ENCODE measurements at places on chromosomes 5 and 9.

- no peaks in the 10 kb centered on the region for H3K36me3 ChIP-seq
- no peaks in the 10 kb centered on the region for H3K27me3 ChIP-seq
- no peaks in the 10 kb centered on the region for H3K4me1 ChIP-seq
- no peak overlapping the region for H3K27ac ChIP-seq
- H3K4me3 ChIP-seq = no peak overlapping the region
Measured at GRCh38 chr9:2377117-2377516, 244.5 kb upstream of the VLDLR start.

GRCh38 chr5:199950-200645 is 8.8 kb downstream of the LRRC14B start:
- no peak overlapping the region for H3K4me3 ChIP-seq
- H3K27ac ChIP-seq = no peak overlapping the region
- H3K4me1 ChIP-seq = peaks cover 18% of the 10 kb centered on the region
- H3K36me3 ChIP-seq = no peaks in the 10 kb centered on the region
- no peaks in the 10 kb centered on the region for H3K27me3 ChIP-seq

GRCh38 chr5:133384903-133385302 is 227.4 kb downstream of the FSTL4 start:
- no peaks in the 10 kb centered on the region for H3K4me1 ChIP-seq
- H3K36me3 ChIP-seq = no peaks in the 10 kb centered on the region
- no peak overlapping the region for H3K27ac ChIP-seq
- no peak overlapping the region for H3K4me3 ChIP-seq
- no peak for DNase-seq

GRCh38 chr5:52896534-52897237 is 92.5 kb upstream of the ITGA2 start:
- peaks cover 15% of the 10 kb centered on the region for H3K4me1 ChIP-seq
- no peak overlapping the region for H3K4me3 ChIP-seq

GRCh38 chr9:136656183-136656738 is 6.5 kb upstream of the EGFL7 start:
- peak overlapping the region; percentile 29 for H3K4me3 ChIP-seq
- no peaks in the 10 kb centered on the region for H3K4me1 ChIP-seq
- no peak for DNase-seq
- H3K36me3 ChIP-seq = no peaks in the 10 kb centered on the region

DNA sequence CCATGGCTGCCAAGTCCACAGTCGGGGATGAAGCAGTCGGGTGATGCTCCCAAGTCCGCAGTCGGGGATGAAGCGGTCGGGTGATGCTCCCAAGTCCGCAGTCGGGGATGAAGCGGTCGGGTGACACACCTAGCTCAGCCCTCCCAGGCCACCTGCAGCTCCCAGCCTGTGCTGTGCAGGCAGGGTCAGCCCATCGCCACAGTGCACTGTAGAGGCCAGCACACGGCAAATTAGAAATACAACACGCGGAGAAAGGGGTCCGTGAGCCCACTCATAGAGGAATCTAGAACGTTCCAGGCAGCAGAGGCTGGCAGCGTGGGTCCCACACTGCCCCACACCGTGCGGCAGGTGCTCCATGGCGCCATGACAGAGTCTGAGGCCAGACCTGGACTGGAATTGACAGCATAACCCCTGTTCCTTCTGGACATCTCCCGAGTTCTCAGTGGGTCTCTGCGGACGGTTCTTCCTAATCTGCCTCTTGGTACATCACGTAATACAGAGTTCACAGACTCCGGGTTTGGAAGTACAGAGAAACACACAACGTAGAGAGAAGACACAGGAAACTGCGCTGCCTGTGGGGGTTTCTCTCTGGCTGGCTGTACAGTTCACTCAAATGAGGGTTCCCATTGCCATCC is 7.7 kb upstream of the EXOC3 start:
- no peaks in the 10 kb centered on the region for H3K4me1 ChIP-seq
- no peaks in the 10 kb centered on the region for H3K36me3 ChIP-seq
- DNase-seq = no peak
- no peak overlapping the region for H3K4me3 ChIP-seq
- H3K27ac ChIP-seq = no peak overlapping the region
- H3K27me3 ChIP-seq = peaks cover 7% of the 10 kb centered on the region

GRCh38 chr9:116480700-116481099 is 206.4 kb upstream of the TRIM32 start:
- H3K27me3 ChIP-seq = no peaks in the 10 kb centered on the region
- H3K27ac ChIP-seq = no peak overlapping the region
- DNase-seq = no peak
- H3K4me1 ChIP-seq = no peaks in the 10 kb centered on the region
- no peaks in the 10 kb centered on the region for H3K36me3 ChIP-seq

DNA sequence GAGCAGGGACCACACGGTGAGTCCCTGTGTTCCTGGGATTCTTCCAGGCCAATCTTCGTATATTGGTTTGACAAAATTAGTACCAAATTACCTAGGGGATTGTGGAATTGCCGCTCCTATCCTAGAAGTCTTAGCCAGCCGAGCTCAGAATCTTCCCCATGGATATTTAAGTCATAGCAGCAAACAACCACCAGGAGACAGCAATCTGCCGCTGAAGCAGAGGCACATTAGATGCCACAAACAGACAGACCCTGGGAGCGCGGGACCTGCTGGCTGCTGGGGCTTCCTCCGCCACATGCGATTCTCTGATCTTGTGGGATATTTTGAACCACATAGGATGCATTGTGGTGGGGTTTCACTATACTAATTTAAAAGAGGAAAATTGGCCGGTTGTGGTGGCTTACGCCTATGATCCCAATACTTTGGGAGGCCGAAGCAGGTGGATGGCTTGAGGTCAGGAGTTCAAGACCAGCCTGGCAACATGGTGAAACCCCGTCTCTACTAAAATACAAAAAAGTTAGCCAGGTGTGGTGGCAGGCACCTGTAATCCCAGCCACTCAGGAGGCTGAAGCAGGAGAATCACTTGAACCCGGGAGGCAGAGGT is 31.7 kb upstream of the ZBTB43 start:
- H3K27me3 ChIP-seq = peaks cover 14% of the 10 kb centered on the region
- H3K36me3 ChIP-seq = no peaks in the 10 kb centered on the region
- H3K27ac ChIP-seq = no peak overlapping the region
- H3K4me3 ChIP-seq = no peak overlapping the region

GRCh38 chr5:100722657-100723056 is 180.4 kb downstream of the ST8SIA4 start:
- no peak for DNase-seq
- no peak overlapping the region for H3K27ac ChIP-seq
- H3K4me1 ChIP-seq = no peaks in the 10 kb centered on the region
- H3K27me3 ChIP-seq = no peaks in the 10 kb centered on the region

GRCh38 chr5:90135779-90136378 is 273.7 kb downstream of the CETN3 start:
- H3K36me3 ChIP-seq = no peaks in the 10 kb centered on the region
- H3K27me3 ChIP-seq = no peaks in the 10 kb centered on the region
- H3K27ac ChIP-seq = no peak overlapping the region
- H3K4me1 ChIP-seq = peaks cover 6% of the 10 kb centered on the region
- DNase-seq = no peak

DNA sequence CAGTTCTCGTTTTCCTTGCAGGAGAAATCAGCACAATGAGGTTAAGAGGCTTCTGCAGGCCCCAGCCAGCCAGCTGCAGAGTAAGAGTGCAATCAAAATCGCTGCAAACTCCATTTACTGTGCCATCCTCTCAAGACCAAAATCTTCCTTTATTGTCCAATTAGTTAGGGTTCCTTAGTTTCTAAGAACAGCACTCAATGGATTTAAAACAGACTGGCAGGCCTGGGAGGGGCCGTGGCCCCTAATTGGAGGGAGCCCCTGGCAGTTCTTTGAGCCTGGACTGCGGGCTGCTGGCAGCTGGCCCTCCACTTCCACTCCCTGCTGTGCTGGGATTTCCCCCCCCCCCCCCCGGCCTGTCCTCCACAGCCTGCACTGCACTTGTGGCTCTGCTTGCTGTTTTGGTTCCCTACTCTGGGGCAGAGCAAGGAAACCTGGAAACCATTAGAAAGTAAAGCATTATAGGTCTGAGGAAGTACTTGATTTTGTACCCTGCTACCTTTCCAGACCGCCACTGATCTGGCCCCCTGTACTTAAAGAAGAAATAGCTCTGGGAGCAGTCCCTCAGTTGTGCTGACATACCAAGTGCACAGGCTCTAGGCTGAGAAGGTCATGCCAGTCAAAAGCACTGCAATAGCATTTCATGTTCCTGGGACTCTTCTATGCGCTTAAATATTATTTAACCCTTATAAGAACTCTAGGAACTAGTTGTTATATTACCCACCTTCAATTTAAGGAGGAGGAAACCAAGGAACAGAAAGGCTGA is 129.0 kb downstream of the APBA1 start:
- H3K27me3 ChIP-seq = no peaks in the 10 kb centered on the region
- no peaks in the 10 kb centered on the region for H3K36me3 ChIP-seq
- no peak overlapping the region for H3K4me3 ChIP-seq
- no peaks in the 10 kb centered on the region for H3K4me1 ChIP-seq
- H3K27ac ChIP-seq = no peak overlapping the region

- H3K4me3 ChIP-seq = no peak overlapping the region
- no peaks in the 10 kb centered on the region for H3K36me3 ChIP-seq
- no peaks in the 10 kb centered on the region for H3K27me3 ChIP-seq
- no peak overlapping the region for H3K27ac ChIP-seq
Measured at GRCh38 chr5:36641431-36641830, 35.0 kb downstream of the SLC1A3 start.

- H3K36me3 ChIP-seq = no peaks in the 10 kb centered on the region
- H3K27me3 ChIP-seq = no peaks in the 10 kb centered on the region
- peak overlapping the region; percentile 97 for H3K27ac ChIP-seq
- DNase-seq = peak; percentile 30
- H3K4me1 ChIP-seq = peaks cover 47% of the 10 kb centered on the region
- H3K4me3 ChIP-seq = peak overlapping the region; percentile 77
Measured at GRCh38 chr5:139561655-139562451, 714 bp downstream of the UBE2D2 start.

- no peak overlapping the region for H3K27ac ChIP-seq
- no peak overlapping the region for H3K4me3 ChIP-seq
- no peaks in the 10 kb centered on the region for H3K27me3 ChIP-seq
- no peaks in the 10 kb centered on the region for H3K36me3 ChIP-seq
- DNase-seq = peak; percentile 57
Measured at GRCh38 chr9:109817846-109818472, 38.0 kb downstream of the PALM2AKAP2 start.

DNA sequence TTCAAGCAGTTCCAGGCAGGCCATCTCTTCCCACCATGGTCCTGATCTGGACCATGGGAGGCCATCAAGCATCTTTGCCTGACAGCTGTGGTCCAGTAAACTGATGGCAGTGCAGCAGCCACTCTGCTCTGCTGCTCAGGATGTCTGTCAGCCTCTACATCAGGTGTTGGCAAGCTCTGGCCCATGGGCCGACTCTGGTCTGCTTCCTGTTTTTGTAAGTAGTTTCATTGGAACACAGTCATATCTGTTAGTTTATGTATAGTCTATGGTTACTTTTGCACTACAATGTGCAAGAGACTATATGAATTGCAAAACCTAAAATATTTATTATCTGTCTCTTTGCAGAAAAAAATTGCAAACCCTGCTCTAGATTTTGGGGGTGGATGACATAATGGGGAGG is 225.0 kb downstream of the KCTD16 start:
- no peak for DNase-seq
- H3K4me3 ChIP-seq = no peak overlapping the region
- no peak overlapping the region for H3K27ac ChIP-seq
- no peaks in the 10 kb centered on the region for H3K36me3 ChIP-seq
- H3K4me1 ChIP-seq = no peaks in the 10 kb centered on the region

DNA sequence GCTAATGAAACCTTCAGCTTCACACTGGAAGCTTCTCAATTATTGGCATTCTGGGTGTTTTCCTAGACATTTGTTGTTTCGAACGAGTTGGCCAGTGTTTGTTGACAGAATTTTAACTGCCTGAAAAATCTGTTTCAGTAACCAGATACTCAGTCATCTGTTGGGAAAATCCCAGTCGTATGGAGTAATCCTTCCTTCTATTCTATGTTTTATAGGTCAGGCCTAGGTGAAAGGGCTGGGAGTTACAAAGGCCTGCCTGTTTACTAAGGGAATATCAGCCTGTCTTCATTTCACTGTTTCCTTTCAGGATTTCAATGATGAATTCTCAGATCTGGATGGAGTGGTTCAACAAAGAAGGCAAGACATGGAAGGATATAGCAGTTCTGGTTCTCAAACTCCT is 59.9 kb downstream of the GRAMD2B start:
- peak overlapping the region; percentile 6 for H3K27ac ChIP-seq
- no peaks in the 10 kb centered on the region for H3K36me3 ChIP-seq
- H3K27me3 ChIP-seq = no peaks in the 10 kb centered on the region
- DNase-seq = no peak
- no peaks in the 10 kb centered on the region for H3K4me1 ChIP-seq
- no peak overlapping the region for H3K4me3 ChIP-seq
